ENCODE measurements at places on chromosomes 2 and 18.

DNA sequence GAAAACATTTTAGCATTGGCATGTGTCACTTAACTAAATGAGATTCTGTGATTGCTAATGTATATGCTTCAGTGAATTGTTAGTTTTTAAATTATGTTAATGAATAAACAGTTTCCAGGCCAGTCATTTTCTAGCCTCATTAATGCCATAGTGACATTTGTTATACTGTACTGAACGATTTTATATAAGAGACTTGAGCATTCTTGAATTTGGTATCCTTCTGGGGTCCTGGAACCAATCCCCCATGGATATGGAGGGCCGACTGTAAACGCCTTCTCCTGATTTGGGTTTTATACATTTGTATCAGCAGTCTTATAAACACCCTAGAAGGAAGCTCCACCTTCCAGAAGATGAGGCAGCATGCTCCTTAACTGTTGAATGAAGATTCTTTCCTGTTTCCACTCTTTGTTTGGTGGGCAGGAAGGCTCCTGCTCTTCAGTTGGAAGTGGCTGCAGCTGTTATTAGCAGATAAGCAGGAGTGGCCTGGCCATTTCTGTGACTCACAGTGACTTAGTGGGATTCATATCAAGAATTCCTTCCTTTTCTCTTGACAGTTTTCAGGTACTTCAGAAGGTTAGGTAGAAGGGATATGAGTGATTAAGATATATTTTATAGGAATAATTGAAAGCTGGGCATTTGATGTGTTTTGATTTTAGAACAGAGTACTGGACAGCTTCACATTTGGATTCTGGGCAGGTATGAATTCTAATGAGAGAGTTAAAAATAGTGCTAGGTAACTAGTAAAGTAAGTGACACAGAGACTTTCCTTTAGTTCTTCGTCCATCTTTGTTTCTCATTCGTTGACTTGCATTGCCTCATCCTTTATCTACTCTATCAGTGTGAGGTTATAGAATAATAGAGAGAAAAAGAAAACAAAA is 124.9 kb downstream of the PLCL1 start:
- no peak for DNase-seq

DNA sequence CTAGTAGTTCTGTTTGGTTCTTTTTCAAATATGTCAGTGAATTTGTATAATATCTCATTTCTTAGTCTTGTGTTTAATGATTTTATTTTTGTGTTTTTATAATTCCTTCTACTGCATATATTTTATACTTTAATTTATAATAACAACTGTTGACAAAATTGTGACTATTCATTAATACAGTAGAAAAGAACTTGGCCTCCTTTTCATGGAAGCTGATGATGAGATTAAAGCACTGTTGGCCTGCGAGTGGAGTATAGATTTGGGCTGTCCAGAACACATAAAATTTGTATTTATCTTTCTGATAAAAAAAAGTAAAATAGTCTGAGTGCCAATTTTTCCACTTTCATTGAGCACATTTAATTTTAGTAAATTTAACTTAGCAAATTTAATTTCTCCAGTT is 12.1 kb downstream of the CFLAR start:
- no peak for DNase-seq

DNA sequence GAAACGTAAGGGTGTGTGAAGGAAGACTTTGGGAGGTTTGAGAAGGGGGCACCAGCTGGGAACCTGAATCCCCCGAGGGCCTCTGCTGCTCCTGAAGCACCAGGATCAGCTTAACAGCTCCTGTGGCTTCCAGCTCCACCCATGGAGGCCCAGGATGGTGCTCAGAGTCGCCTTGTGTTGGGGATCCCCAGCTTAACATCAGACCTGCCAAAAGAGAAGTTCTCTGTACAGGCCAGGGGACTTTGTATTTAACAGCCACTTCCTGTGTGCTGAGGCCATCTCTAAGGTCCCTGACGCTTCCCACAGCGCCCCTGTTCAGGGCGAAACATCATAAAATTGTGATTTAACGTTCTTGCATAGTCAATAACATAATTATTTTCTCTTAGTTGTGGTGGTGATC is 77.5 kb downstream of the NCK2 start:
- DNase-seq, result no peak

DNA sequence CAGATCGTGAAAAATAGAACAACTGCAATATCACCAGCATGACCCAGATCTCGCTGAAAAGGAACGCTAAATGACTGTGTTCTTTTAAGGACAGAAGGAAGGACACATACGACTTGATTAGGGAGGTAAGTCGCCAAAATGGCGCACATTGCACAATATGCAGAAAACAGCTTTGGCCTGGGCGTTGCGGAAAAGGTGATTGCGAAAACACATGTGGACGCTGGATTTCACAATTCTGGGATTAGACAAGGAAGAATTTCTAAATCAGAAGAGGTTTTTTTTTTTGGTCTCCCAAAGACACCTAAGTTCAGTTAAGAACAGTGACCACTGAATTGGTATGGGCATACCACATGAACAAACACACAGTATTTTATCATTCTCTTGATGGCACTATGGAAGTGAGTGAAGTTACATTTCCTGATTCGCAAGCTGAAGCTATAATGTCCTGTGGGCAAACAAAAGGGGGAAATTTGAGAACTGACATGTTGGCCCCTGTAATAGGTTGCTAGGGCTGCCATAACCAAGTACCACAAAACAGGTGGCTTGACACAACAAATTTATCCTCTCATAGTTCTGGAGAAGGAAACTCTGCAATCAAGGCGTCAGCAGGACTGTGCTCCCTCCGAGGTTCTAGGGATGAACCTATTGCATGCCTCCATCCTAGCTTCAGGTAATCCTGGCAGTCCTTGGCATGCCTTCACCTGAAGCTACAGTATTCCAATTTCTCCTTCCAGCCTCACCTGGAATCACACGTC is 25.8 kb upstream of the ERICH2 start:
- no peak for DNase-seq

GRCh38 chr2:206535260-206535986 is 92.1 kb downstream of the ADAM23 start:
- no peak for DNase-seq

DNA sequence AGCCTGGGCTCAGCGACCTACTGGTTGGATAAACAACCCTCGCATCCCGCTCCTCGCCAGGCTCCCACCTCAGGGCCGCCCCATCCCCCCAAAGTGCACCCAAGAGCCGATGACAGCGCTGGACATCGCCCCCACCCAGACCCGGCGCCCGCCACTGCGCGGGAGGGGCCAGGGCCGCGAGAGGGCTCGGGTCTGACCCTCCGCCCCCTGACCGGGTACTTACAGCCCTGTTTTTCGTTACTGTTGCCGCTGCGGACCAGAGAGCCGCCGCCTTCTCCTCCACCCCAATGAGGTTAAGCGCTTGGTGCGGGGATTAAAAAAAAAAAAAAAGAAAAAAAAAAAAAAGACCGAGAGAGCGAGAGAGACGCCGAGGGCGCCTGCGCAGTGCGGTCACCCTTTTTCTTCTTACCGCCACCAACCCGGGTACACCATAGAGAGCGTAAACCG is at the start of gene CLASP1:
CLASP1 (minus strand) TSS at position 314 of the 447 bp plus-strand sequence. CDS start 43,567 bp downstream, outside the sequence.
- no peak for DNase-seq

- no peak for DNase-seq
Observed at GRCh38 chr2:72895154-72895553, 7.9 kb downstream of the SPR start.

- DNase-seq, result no peak
Observed at GRCh38 chr2:11941201-11942177, 195.1 kb downstream of the LPIN1 start.

GRCh38 chr18:28167835-28168349 is 9.0 kb downstream of the CDH2 start:
- DNase-seq, result no peak

DNA sequence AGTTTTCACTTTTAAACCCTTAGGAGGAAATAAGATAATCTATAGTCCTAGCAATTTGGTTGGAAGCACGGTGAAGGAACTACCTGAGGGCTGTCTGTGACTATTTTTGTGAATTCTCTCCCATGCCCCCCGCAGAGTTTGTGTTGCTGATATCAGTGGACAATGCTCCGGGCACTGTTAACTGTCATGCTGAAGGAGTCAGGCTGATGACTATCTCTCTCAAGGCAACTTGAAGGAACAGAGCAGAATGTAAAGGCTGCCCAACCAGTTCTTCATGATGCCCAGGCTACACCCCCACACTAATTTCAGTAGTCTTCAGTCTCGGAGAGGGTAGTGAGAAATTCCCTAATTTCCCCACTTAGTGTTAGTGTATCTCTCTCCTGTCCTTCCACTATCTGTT is 21.6 kb upstream of the RAB6C start:
- no peak for DNase-seq

DNA sequence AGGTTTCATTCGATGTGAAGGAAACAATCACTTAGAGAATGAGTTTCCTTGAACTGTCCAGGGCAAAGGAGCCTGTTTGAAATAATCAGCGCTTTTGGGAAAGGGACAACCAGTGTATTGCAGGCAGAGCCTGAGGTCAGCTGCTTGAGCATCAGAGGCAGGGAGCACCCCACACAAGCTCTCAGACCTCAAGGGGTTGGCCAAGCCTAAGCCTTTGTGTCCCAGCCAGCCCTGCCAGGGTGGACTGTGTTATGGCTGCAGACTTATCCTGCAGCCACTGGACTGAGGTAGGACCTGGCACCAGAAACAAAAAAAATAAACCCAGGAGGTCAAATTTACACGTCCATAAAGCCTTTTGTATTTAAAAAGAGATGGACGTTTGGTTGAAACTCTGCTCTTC is 228.3 kb downstream of the SEPTIN10 start:
- DNase-seq, result no peak

- no peak for DNase-seq
Observed at GRCh38 chr2:136110526-136110925, 7.4 kb downstream of the CXCR4 start.

DNA sequence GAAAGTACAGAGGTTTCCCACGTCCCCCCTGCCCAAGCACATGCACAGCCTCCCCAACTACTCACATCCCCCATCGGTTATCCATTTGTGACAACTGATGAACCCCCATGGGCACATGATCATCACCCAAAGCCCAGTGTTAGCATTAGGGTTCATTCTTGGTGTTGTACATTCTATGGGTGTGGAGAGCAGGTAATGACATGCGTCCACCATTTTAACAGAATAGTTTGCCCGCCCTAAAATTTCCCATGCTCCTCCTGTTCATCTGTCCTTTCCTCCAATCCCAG is 74.3 kb downstream of the LONRF2 start:
- no peak for DNase-seq

DNA sequence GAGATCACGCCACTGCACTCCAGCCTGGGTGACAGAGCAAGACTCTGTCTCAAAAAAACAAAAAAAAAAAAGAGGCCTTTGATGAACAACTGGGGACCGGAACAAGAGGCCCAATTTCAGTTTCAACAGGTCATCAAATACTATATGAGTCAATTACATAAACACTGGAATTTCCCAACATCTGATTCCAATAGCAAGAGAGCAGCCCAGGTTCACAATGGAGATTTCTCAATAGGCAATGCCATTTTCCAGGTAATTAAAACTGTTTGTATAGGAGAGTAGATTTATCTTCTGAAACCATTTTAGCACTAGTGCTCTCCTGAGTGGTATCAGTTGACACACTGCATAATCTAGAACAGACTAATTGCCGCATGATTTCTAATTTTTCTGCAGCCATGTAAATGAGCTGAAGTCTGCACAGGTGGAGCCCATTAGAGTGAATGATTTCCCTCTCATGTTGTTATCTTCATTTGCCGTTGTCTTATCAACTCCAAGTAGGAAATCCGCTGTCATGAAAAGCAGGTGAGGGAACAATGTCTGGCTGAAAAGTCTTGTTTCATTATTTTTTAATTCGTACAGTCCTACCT is 264.1 kb upstream of the MEIS1 start:
- no peak for DNase-seq

- DNase-seq, result peak; percentile 5
Observed at GRCh38 chr2:122191331-122191730, 435.9 kb downstream of the TSN start.

DNA sequence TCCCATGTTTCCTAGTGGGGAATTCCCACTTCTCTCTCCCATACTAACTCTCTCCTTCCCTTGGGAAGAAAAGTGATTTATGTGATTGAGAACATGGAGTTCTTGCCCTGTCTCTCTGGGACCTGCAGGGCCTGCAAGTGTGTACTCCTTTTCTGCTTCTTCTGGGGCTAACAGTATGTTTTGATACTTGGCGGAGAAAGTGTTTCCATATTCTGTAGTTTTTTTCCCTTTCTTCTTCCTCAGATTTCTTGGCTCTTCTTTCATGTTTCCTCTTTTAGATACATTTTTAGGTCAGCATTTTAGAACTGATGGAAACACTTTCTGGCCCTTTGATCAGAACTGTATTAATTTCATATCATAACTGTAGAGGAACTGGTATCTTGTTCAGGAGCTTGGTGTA is 352.2 kb downstream of the DLGAP1 start:
- DNase-seq, result no peak

DNA sequence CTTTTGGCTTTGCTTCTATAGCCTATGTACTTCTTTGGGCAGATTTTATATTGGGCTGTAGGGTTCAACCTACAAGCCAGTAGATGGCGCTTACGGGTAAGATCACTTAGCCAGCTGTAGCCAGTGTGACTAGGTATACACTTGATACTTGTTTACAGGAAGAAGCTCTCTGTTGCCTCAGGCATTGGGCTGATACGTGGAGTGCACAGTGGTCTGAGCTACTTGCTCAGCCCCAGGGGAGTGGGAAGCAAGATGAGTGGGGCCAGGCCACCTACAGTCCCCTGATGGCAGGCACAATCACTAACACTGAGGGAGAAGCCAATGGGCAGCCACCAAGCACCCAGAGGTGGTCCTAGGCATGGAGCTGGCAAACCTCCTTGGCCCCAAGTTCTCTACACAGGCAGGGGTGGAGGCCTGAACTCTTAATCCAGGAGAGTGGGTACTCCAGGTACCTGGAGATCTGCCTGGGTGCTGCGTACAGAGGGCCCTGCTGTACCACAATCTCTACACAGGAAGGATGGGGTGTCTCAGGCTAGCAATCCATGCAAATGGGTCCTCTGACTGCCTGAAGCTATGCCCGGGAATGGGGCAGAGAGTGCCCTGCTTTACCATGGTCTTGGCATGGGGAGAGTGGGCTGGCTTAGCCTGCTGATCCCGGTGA is 122.2 kb downstream of the NCOA1 start:
- DNase-seq, result peak; percentile 4

DNA sequence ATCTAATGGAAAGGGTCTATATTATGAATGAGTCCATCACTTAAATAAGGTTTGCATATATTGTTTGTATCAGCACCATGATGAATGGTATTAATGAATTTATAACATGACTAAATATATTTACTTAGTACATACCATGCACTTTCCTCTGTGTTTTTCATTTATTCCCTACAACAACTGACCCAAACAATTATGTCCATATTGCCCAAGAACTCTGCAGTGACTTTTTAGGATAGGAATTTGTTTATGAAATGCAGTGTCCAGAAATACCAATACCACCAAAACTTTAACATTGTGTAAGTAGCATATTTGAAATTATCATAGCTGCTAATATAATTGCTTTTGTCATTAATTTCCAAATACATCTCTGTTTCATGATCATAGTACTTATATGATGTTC is 119.7 kb downstream of the WDR7 start:
- no peak for DNase-seq

All from GM19239 (cell line).